Astrocyte of the spinal cord (primary cell): ENCODE measurements at places on chromosomes 13 and 19.

- DNase-seq: no peak
These were observed 18.9 kb downstream of the EVI5L start for GRCh38 chr19:7848779-7849457.

DNA sequence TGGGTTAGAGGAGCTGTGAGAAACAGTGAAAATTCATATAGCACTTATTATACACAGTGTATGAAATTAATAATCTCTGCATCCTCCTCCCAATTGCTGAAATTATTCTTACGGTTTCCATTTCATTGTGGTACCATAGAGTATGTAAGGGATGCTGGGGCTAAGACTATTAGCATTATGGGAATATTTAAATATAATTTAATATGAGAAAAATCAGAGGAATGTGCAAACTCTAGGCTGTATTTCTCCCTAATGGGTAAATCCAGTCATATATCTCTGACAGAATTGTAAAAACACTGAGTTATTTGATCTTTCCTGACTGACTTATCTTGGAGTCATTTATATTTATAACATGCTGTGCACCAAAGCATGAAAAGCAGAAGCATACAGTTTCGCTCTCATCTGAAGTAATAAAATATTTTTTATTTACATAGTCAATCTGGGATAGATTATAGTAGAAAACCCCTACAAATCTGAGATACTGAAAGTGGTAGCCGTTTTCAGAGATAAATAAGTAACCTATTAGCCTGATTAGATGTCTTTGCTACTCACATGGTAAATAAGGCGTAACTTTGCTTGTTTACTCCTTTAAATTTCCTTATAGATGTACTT, 34.9 kb downstream of the LRCH1 start:
- DNase-seq: no peak

DNA sequence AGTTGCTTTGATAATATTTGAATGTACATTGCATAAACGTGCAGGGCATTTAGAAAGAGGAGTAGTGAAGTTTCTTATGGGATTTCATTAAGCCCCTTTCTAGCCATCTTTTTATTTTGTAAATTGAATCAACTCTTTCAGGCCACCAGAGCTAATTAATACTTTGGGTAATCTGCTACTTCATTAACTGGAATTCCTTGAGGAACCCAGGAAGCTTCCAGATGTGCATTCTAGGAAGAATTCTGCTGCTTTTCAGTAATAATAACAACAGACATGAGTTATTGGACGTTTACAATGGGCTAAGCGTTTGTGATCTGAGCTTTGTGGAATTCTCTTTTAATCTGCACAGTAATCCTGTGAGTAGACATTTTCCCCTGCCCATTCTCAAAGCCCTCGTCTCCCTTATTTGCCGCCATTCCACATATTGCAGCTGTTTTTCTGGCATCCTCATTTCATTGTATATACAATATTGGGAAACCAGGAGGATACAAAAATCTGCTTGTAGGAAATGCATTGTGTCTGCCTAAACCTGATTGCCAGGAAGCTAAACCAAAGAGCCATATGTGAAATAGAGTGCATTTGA, 103.9 kb downstream of the HS6ST3 start:
- no peak for DNase-seq

DNA sequence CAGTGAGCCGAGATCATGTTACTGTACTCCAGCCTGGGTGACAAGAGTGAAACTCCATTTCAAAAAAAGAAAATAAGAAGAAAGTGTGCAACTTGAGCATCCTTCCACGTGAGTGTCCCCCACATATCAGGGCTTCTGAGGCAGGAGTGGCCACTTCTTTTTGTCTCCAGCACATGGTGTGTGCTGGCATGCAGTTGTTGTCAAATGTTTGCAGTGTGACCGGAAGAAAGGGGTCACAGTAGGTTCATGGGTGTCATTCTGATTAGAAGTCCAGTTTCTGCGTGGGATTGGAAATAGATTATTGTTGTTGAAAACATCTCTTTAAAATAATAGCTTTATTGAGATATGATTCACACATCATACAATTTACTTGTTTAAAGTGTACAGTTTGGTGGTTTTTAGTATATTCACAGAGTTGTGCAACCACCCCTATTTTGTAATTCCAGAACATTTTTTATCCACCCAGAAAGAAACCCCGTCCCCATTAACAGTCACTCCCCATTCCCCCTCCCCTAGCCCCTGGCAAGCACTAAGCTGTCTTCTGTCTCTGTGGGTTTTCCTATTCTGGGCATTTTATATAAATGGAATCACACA, 2.2 kb downstream of the CRTC1 start:
- no peak for DNase-seq

DNA sequence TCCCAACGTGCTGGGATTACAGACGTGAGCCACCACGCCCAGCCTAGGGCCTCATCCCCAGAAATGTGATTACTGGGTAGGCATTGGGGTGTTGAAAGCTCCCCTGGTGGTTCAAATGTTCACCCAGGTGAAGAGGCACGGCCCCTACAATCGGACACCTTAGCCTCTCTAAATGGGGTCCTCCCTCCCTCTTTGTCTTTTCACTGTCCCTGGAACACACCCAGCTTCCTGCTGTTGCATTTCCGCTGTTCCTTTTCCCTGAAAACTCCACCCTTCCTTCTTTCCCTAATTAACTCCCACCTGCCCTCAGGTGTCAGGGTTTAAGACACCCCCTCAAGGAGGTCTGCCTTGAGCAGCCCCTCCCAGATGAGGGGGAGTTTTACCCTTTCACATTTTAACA, 3.6 kb upstream of the PRODH2 start:
- DNase-seq: no peak

- DNase-seq: no peak
These were observed 6.0 kb upstream of the FFAR2 start for GRCh38 chr19:35442091-35442490.
